ENCODE measurements at places on chromosomes 16 and 17. TPM values are rescaled to one million over a fixed set of nuclear protein-coding genes. Genes with fewer than 3 reads are reported as not detected.

DNA sequence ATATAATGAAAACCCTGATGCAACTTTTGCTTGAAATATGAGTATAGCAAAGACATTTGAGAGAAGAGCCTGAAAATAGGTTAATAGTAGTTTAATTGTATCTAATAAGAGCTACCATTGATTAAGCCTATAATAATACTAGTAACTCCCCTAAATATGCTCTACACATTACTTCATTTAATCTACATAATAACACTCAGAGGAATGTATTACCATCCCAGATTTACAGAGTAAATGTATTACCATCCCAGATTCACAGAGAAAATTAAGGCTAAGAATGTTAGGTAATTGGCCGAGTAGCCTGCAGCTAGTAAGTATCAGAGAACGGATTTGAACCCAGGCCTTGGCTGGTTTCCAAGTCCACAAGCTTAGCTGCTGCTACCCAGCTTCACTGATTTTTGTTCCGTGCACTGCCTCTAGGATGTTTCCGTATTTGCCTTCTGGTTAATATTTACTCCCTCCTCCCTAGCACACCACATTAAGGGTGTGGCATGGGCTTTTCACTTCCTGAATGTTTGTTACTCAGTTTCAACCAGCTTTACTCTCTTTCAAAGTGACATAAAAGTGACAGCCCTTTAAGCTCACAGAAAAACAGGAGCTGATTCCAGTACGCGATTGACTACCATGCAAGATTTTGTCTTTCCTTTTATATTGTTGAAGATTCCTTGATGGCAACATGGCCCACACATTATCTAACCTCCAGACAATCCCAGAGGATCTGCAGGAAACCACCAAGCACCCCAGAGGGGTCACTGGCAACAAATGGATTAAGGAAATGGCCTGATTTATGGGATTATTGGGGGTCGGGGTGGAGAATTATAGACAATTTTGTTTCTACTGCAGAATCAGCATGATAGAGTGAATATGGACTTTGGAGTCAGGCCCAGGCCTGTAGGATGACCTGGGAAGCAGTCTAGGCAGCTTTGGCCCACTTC lies 26.7 kb upstream of the TOX3 start:
- ATAC-seq = no peak

DNA sequence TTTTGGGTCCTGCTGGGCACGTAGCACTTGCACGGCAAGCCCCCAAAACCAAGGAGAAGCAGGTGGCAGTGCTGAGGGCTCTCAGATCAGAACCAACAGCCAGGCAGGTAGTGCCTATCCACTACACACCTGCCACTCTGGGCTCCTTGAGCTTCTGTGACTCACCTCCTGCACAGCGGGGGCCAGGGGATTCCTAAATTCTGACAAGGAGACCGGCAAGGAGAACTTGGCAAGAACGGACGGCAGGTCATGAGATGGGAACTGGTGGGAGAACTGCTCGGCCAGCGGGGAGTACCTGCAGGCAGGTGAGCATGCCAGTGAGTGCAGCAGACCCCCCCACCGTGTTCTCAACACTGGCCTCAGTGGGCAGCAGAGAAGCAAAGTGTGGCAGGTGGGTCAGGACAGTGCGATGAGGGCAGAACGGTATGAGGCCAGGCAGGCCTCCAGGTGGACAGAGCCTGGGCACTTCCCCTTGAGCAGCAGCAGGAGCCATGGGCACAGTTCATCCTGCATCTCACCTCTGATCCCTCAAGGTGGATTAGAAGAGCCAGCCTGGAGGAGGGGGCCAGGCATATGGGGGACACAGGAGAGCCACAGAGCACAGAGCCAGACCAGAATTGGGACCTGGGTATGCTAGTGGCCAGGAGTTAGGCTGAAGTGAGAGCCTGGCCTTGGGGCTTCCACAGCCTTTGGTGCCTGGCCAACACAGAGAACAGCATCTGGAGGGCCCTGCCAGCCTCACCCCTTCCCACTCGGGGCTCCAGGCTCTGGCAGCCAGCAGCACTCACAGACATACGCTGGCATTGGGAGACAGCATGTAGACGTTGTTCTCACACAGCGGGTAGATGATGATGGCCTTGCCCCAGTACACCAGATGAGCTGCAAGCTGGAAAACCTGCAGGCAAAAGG lies 14.7 kb downstream of the MPG start:
- no peak for ATAC-seq

- ATAC-seq = no peak
Measured at GRCh38 chr16:4613636-4614570, 785 bp downstream of the UBALD1 start.

TBC1D28 gene
- not detected for total RNA-seq
